Peyer's patch (tissue), 4 donors: ENCODE measurements at places on chromosomes 4 and X. TPM values are rescaled to one million over a fixed set of nuclear protein-coding genes. Genes with fewer than 3 reads are reported as not detected.

MAPK10 gene
- 9.0 TPM for total RNA-seq

WDR1 gene
- 188 TPM for total RNA-seq

- DNase-seq = no peak
Observed at GRCh38 chrX:22121161-22121560, 89.0 kb downstream of the PHEX start.

- no peak for DNase-seq
Observed at GRCh38 chr4:87117051-87117731, 103.2 kb downstream of the KLHL8 start.

DNA sequence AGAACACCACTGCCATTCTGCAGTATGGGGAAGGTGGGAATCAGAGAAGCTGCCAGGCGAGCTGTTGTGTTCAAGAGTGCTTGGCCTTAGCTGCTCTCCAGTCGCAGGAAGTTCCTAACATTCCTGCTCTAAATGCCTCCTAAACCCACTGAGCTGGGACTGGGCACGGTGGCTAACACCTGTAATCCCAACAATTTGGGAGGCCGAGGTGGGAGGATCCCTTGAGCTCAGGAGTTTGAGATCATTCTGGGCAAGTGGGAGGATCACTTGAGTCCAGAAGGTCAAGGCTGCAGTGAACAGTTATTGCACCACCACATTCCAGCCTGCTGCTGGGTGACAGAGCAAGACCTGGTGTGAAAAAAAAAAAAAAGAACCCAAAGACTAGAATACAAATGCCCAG lies 690.3 kb upstream of the FAM241A start:
- peak; percentile 42 for DNase-seq

DNA sequence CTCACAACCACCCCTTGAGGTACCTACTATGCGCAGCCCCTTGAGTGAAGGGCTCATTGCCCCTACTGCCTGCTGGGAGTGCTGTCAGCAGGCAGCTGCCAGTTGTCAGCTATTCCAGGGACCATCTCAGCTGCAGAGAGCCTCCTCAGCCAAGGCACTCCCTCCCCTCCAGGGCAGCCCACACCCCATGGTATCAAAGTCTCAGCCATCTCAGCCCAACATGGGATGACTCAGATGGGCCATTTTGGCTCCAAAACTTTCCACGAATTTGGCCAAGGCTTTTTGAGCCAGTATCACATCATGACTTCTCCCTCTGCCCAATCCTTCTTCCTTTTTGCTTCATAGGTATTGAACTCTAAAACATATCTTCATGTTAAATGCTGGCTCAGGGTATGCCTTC lies 61.4 kb upstream of the MAP3K15 start:
- no peak for DNase-seq
